ENCODE measurements at places on chromosomes 2 and 18.

- DNase-seq = no peak
Observed at GRCh38 chr2:145159676-145160075, 639.8 kb upstream of the ZEB2 start.

DNA sequence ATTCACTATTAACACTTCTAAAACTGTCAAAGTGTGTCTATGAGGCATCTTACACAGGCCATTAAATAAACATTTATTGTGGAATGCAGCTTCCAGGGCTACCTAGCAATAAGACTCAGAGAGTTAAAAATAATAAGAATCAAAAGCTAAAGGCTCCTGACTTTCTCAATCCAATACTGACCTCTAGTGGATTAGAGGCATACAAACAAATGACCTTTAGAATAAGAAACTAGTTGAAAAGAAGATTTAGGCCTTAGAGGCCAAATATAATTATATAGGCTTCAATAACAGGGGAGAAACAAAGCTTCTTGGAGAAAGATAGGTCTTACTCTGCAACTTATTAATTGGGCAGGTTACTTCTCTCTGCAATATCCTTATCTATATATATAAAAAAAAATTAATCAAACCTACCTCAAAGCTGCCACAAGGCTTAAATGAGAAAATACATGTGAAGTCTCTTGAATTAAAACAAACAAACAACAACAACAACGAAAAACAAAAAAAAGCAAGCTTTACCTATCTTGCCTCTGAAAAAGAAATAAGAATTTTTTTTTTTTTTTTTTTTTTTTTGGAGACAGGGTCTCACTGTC is 246.1 kb downstream of the EXOC6B start:
- peak; percentile 14 for DNase-seq

DNA sequence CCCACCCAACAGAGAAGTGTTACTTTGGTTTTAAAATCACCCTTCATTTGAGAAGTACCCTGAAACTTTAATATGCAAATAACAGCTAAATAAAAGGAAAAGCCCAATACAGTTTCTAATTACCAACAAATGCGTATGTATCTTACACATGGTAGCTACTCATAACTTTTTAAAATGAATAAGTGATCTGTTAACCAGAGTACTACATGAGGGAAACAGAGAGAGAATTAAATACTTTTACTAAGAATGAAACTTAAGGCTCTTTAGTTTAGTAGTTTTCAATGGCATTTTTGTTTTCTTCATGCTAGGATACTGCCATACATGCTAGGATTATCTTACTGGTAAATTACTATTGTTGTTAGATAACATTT is 39.1 kb upstream of the NABP1 start:
- no peak for DNase-seq

DNA sequence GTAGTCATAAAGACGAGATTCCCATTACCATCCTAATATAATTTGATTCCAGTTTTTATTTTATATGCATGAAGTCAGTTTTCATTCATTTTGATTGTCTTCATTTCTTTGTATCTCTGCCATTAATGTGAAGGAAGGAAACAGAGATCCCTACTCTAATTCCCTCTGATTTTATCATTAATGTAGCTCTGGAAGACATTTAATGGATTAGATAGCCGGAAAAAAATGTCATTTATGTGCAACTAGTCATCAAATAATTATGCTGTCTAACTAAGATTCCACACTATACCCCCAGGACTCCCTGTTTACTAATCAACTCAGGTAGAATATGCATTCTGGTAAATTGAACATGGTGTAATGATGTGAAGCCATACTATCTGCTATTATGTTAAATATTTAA is 19.9 kb downstream of the RHBDD1 start:
- no peak for DNase-seq

DNA sequence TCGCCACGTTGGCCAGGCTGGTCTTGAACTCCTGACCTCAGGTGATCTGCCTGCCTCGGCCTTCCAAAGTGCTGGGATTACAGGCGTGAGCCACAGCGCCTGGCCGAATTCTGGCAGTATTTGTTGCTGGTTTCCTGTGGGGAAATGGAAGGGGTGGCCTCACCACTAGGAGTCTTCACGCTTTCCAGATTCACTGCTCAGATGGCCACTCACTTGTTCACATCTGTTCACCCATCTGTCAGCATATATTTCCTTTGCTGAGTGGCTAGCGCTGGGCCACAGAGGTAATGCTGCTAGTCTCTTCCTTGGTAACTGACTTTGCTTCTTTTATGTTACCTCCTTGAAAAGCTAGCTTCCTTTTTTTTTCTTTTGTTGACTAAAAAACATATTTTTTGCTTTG is 27.2 kb downstream of the TMEM177 start:
- no peak for DNase-seq

DNA sequence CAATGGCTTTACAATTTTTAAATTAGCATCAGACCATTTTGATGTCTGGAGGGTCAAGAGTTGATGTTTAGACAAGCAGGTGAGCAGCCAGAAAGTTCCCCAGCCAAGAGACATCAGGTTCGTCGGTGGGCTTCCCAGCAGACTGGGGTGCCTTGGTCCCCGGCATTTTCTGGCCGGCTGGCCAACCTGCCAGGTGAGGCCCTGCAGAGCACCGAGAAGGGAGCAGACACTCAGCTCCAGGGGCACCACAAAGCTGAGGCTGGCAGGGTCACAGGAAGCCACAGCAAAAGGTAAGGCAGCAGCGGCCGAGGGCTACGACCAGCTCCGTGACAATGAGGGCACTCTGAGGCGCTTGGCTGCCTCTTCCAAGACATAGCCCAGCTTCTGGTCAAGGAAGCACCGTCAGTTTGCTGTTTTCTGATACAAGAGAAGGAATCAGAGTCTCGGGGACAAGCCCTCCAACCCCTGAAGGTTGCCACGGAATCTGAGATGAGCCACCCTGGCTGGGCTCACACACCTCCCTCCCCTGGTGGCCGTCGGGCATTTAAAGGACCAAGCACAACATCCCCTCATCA is 229.0 kb downstream of the MGAT5 start:
- no peak for DNase-seq

DNA sequence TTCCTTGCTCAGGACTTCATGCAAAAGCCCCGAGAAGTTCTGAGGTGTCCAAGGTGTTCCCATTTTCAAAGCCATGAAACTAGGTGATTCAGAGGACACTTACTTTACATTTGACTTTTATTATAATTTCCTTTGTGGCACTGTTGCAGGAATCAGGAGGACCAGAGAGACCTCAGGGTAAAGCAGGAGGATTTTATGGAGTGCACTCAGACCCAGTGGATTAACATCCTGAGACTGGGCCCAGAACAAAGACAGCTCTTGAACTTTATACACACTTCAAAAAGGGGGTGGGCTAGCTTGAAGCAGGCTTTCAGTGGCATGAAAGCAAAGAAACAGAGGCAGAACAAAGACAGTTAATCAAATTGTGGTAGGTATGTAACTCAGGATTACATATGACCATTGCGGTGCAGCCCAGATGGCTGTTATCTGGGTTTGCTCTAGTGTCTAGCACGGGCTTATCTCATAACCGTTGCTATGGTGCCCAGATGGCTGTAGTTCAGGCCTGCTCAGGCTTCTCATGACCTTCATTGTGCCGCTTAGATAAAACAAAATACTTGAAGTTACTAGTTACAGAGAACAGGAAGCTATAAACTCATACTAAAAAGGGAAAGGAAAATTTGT is 39.4 kb downstream of the TMEM182 start:
- no peak for DNase-seq

DNA sequence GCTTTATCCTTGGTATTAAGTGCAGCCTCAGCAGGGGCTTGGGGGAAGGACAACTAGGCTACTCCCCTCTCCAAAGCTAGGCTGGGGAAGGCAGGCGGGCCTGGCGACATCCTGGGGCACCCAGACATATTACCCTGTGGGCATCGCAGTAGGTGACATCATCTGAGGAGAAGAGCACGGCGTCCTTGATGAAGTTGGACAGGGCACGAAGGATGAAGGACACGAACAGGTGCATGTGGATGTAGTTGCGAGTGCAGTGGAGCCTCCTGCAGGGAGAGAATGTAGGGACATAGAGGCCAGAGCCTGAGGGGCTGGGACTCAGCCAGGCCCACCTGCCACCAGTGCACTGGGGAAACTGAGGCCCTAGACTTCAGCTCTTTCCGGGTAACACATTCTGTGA is 32.3 kb downstream of the TMEM37 start:
- DNase-seq = no peak

GRCh38 chr18:75247611-75248421 is 37.2 kb downstream of the TSHZ1 start:
- DNase-seq = peak; percentile 48

DNA sequence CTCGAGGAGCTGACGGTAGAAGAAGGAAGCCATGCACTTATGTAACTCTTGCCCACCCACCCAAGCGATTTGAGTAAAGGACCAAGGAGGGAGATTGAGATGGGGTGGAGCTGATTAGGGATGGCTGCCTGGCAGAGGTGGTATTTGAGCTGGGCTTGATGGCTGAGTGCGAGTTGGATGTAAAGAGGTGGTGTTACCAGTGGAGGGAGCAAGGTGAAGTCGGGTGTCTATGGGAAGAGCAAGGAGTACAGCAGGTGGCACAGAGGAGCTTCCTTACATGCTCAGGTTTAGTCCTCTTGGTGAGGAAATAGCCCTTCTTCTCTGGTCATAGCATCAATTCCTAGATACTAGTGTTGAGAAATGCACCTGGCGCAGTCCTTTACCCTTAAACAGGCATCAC is 294.2 kb upstream of the SKOR2 start:
- DNase-seq = no peak

DNA sequence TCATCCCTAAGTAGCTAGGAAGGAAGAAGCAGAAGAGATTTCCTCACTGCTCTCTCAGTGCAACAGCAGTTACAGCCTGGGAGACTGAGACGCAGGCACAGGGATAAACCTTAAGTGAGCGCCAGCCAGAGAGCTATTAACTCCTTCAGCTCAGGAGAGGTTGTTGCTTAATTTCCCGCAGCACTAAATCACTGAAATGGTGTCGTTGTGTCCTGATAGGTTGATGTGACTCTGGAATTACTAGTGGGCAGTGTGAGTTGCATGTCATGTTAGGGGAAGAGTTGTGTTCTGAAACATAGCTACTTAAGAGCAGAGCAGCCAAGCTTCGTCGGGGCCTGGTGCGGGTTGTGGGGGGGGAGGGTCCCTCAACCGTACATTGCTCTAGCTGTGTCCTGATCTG is 225.8 kb downstream of the NAPG start:
- DNase-seq = no peak

GRCh38 chr2:134570676-134571075 is 148.1 kb downstream of the TMEM163 start:
- no peak for DNase-seq

DNA sequence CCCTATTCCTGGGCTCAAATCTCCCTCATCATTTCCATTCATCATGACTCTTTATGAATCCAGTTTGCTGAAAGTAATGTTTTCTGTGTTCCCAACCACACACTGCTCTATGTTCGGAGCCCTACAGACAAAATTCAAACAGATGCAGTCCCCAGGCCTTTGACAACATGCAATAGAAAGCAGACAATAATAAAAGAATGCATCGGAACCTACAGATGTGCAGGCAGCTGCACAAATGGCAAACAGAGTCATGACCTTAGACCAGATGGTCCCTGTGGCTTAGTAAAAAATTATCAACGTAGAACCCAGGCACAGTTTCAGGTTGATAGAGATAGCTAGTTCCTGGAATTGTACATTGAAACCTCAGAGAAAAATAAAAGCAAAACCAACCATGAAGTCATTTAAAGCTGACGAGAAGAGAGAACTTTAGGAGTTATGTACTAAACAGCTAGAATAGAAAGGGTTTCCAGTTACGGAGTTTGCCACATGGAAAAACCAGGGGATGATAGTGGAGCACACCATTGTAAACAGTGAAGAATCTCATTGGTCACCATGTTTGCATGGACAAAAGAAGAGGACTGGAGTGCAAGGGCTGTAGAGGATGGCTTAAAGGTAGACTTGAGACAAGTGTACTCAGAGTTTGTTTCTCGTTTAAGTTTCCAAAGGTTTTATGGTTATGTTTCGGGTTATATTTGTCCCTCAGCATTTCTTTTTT is 23.2 kb upstream of the ACVR1 start:
- DNase-seq = peak; percentile 18

DNA sequence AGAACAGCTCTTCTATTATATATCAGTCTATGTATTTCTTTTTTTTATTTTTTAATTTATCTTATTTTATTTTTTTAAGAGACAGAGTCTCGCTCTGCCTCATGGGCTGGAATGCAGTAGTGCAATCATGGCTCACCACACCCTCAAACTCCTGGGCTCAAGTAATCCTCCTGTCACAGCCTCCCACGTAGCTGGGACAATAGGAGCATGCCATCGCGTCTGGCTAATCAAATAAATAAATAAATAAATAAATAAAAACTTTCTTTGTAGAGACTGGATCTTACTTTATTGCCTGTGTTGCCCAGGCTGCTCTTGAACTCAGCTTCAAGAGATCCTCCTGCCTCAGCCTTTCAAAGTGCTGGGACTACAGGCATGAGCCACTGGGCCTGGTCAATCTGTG is 117.0 kb downstream of the RBMS1 start:
- DNase-seq = no peak

- no peak for DNase-seq
Observed at GRCh38 chr2:9675415-9676351, 44.9 kb upstream of the YWHAQ start.

Data from GM20000 (cell line).